ENCODE measurements at places on chromosomes 2 and 18.
A peak's percentile ranks its signal among the peaks of the same experiment; 100 is the strongest.

DNA sequence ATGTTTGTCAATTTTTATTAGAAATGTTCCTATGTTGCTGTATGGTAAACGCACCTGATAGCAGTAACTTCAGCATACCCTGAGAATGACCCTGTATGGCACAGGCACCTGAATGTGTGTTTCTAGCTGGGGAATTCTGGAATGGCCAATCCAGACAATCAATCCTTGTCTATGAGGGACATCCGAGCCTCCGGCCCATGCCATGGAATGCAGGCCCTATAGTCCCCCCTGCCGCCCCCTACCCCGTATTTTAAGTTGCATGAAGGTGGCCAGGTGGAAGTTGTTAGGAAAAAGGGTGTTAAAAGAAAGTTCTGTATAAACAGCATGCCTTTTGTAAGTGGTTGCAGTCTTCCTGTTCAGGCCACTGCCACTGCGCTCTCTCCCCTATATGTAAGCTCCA is 595.9 kb downstream of the DSC3 start:
- DNase-seq: no peak

DNA sequence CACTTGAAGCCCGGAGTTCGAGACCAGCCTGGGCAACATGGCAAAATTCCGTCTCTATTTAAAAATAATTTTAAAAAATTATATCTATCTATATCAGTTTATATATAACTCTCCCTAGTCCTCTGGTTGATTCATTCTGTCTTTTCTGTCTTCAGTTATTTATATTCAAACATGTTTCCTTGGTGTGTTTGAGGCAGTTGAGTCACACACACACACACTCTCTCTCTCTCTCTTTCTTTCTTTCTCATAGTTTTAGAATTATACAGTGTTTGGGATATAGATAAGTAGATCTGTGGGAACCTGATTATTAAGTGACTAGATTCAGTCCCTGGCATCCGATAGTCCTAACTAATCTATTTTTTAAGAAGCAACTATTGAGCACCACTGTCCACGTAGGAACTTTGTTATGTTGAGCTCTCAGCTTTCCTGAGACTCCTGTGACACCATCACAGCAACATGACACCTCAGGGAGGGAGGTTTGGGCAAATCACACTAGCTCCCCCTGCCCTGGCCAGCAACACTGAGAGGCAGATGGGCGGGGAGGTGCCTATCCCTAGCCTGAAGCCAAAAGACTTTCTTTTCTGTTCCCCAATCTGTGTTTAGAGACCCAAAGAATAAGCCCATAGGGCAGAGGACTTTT is 482.7 kb downstream of the DLGAP1 start:
- DNase-seq: no peak

DNA sequence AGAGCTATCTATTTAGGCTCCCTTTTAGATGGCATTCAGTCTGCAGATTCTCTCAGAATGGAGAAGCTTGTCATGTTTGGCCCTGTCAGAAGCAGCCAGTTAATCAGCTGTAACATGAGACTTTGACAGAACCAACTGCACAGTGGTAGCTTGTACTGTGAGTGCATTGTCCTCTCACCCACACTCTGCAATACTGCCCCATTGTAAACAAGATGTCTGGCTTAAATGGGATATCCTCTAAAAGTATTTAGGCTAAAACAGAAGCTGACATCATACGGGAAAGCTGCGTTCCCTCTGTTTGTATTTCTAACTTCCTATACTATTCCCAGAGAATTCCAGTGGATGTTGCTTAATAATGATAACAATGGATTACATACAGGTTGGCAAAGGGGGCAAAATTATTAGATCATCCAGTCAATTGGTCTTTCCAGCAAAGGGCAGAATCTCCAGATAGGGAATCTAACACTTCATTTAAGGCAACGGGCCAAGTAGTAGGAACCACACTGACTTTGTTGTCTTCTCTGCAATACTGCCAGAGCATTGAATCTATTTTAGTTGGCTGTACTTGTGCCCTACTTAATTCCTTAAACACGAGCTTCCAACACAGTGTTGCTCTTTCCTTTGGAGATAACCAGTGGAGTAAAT is 15.4 kb upstream of the STAT4 start:
- DNase-seq: no peak

- DNase-seq: no peak
These were observed 121.5 kb upstream of the CDCA7 start for GRCh38 chr2:173232956-173233744.

GRCh38 chr2:37501113-37501512 is 156.7 kb downstream of the QPCT start:
- no peak for DNase-seq

- no peak for DNase-seq
These were observed 353.8 kb upstream of the DLGAP1 start for GRCh38 chr18:4808891-4809290.

GRCh38 chr2:70344195-70344594 is 42.3 kb upstream of the FAM136A start:
- DNase-seq: no peak

DNA sequence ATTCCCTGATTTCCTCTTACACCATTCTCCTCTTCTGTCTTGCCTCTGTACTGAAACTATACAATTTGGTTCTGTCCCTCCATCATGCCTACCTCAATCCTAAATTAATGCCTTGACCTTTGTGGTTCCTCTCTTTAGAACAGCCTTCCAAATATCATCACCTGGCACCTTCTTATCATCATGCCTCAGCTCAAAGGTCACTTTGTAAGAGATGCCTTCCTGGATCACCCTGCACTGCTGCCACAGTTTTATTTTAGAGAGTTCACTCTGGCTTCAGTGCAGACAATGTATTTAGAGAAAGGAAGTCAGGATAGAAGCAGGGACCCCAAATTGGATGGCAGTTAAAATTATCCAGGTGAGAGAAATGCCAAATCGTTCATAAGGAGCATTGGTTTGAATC is 64.5 kb downstream of the LRRTM4 start:
- DNase-seq: no peak

DNA sequence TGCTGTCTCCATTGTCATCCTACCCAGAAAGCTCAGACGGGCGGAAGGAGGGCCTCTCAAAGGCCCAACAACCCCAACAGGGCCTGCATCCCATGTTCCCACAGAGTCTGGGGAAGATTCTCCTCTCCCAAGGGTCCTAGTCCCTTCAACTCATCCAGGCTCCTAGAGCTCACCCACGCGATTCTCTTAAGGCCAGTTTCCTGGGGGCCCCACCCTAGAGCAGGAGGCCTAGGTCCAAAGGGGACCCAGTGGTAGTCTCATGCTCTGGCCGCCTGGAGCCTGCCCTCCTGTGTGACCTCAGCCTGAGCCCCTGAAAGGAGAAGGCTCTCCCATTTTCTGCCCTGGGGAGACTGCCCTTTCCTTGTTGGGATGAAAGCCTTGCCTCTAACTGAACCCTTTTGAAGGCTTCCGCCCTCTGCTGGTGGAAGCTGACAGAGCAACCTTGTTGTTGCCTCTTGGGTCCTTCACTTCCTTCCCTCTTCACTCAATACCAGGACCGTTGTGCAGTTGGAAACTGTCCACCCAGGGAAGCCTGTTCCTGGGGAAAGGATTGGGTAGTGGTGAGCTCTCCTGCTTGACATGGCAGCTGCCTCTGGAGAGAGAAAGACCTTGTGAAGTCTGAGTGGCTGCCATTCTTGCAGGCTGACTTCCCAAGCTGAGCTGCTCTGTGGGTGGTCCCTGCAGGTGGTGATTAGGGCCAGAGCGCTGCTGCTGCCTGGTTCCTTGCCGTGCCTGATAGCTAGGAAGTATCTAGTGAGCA is 86.0 kb upstream of the ALPP start:
- DNase-seq: peak; percentile 64

DNA sequence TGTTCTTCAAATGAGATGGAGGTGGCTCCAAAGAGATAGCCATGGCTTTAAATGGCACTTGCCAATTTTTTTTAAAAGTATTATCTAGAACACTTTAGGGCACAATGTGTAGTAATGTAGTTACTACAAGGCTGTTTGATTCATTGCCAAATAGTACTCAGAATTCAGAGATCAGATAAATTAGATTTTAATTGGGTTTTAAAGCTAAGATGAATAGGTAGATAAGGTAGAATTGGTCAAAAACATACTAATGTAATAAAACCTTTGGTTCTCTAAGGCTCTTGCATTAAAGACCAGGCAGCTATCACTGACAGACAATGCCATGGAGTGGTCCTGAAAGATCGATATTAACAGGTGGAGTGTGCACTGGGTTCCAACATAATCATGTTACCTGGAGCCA is 365.9 kb downstream of the LRRTM1 start:
- DNase-seq: no peak

- no peak for DNase-seq
These were observed 52.7 kb upstream of the CALCRL start for GRCh38 chr2:187500585-187501359.

- no peak for DNase-seq
These were observed 99.3 kb downstream of the SPTBN1 start for GRCh38 chr2:54555318-54555837.

DNA sequence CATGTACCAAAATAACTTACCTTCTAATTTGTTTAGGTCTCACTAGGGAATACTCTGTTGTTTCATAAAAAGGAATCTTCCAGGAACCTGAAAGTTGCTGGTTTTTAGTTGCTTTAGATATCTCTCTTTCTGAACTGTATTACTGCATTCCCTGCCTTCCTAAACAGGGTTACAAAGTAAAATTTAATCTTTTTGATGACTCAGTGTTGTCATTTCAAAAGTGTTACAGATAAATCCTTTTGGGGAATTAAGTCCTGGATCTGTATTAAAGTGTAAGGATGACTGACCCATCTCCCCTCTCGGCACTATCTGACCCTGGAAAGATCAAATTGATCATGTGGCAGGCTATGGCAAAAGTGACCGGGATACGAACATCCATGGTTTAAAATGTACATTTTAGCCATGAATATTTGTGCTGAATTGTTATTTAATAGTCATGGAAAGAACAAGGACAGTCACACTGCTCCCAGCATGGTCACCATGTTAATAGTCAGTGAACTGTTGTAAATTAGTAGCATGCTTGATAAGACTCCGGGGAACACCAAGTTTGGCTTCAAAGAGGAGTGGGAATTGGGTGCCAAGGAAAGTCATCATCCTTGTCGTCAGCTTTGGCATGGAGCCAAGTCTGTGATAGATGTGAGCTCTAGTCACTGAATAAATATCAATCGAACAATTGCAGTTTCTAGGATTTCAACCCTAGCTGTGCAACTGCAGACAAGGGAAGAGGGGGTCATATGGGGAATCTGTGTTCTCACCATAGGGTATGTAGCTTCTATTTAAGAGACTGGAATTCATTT is 4.2 kb downstream of the PLEKHA3 start:
- DNase-seq: no peak

DNA sequence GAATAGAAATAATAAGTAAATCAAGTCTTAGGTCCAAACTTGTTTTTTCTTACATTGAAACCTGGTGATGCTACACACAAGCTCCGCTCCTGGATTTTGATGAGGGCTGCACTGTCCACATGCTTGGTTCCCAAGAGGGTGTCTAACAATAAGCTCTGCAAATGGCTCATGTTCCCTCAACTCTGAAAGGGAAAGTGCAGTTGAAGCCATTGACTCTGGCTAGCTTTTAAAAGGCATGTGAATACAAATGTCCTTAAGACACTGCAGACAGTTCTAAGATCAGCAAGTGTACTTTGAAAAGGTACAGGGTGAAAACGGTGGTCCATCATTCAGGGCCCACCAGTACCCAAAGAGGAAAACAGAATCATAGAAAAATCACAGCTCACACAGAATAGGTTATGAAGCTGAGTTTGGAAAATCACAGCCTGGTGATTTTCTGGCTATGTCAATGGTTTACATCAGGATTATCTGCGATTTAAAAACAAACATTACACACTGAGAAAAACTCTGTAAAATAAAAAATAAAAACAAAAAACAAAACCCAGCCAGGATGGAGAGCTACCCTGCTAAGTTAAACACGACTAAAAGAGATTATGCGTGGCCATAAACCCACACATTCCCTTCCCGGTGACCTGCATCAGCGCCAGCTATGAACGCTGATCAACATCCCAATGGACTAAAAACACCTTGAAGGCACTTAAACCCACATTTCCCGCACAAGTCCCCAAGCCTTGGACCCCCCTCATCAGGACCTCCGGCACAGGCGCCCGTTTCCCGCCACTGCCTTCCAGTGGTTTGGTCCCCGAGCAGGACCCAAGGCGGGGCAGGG is 554 bp downstream of the PFN4 start:
- DNase-seq: no peak

DNA sequence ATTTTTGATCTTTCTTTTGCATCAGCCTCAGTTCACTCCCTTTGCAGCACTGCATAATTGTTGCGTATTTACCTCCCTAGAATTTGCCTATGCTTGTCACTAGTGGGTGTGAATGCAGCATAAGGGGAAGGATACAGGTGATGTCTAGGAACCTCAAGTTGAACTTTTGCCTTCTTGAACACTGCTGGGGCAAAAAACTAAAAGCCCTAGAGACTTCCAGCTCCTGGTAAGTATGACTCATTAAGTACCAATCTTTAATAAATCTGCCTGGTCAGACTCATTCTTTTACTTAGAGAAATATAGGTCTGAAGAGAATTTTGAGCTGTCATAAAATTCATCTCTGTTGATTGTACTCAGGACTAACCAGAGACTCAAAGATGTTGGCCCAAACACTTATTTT is 547.3 kb upstream of the FANCL start:
- no peak for DNase-seq

GRCh38 chr2:85326406-85327159 is 1.2 kb downstream of the TGOLN2 start:
- DNase-seq: peak; percentile 73

DNA sequence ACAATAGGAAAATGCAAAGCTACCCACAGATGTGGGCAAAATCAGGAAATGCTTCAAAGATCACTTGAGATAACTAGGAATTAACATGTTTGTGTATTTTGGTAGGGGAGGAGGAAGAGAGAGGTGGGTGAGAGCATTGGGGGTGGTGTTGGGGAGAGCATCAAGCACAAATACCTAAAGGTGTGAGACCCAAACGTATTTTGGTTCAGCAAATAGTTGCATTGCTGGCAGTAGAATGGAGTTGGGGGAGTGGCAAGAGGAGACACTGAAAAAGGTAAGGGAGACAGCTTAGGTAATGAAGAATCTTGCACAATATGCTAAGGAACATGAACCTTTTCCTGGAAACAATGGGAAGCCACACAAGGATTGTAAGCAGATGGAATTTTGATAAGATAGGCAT is 1.5 kb upstream of the PELI1 start:
- DNase-seq: no peak

DNA sequence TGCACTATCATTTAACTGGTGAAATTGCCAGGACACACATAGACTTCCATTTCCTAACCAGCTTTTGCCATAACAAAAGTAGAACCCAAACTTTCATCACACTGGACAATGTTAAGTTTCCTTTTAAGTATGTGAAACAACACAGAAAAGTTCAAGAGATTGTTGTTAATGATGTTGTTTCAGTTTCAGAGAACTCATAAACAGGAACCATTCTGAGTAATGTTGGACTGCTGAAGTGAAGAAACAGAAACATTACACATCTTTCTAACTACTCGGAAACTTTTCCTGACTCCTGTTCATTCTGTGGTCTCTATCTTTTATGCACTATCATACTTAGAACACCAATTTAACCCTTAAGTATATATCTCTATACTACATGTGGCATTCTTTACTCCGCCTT is 179.2 kb downstream of the RIT2 start:
- no peak for DNase-seq

- DNase-seq: no peak
These were observed 303.2 kb upstream of the MC4R start for GRCh38 chr18:60675801-60676200.

Data from activated T-cell treated with anti-CD3 and anti-CD28 coated beads, Interleukin-2, amount 50 U/mL, for 24 hours (primary cell).